ENCODE measurements at places on chromosomes 2 and 18.

- no peak overlapping the region for H3K27ac ChIP-seq
- no peaks in the 10 kb centered on the region for H3K27me3 ChIP-seq
- no peaks in the 10 kb centered on the region for H3K36me3 ChIP-seq
- no peak overlapping the region for H3K4me3 ChIP-seq
- no peak for DNase-seq
Measured at GRCh38 chr2:144560251-144560650, 40.3 kb upstream of the ZEB2 start.

DNA sequence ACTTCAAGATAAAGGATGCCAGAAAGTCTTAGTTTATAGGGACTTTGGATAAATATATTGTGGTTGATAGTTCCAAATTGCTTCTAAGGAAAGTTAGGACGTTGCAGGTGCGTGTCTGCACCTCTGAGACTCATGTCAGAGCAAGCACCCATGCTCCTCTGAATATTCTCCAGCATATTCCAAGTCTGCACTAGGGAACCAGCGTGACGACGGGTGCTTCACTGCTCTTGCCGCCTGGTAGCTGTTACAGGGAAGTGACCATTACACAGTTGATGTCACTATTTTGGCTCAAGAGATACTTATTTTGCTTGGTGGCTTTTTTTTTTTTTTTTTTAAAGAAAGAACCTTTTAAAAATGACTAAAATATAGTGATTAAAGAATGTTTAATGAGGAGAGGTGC is 35.6 kb downstream of the GATA6 start:
- no peak overlapping the region for H3K4me3 ChIP-seq
- DNase-seq, result no peak
- no peak overlapping the region for H3K27ac ChIP-seq
- H3K4me1 ChIP-seq, result no peaks in the 10 kb centered on the region
- no peaks in the 10 kb centered on the region for H3K36me3 ChIP-seq

DNA sequence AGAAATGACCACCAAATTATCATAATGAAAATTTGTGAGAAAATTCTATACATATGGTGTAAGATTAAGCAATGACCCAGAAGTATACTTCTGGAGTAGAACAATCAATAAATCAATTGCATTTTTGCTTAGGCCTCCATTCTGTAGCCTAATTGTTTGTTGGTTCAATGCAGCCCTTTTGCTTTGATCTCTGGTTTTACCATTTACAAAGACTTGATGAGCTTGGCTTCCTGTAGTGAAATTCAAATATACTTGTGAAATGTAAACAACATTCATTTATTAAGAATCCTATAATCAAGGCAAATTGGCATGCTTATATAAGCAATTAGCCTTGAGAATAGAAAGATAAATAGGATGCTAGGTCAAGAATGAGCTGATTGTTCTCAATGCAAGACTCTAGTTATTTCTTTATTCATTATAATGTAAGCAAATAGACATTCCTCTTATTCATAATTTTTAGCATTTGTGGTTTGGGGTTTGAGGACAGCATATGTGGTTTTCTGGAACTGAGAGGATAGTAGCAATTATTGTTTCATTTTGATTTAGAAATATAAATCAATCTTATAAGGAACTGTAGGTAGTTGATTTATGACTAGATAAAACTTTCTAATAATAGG is 9.7 kb downstream of the FMNL2 start:
- no peaks in the 10 kb centered on the region for H3K4me1 ChIP-seq
- no peaks in the 10 kb centered on the region for H3K27me3 ChIP-seq

DNA sequence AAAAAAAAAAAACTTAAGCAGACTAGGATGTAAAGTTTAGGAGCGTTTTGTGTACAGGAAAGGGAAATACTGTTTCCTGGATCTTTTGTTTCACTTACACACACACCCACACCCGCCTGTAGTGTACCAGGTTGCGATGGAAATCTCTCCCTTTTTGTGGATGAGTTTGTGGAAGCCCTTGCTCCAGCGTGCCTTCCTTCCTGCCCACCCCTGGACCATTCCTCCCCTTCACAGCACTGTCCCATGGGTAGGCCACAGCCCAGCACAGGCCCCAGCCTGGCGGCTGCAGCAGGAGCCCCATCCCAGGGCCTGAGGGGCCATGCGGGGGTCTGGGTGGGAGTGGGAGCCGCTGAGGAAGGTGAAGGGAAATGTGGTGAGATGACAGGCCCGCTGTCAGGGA is 15.1 kb downstream of the MALL start:
- no peak overlapping the region for H3K4me3 ChIP-seq
- H3K4me1 ChIP-seq, result peaks cover 1% of the 10 kb centered on the region
- no peak overlapping the region for H3K27ac ChIP-seq
- no peaks in the 10 kb centered on the region for H3K36me3 ChIP-seq
- DNase-seq, result no peak

DNA sequence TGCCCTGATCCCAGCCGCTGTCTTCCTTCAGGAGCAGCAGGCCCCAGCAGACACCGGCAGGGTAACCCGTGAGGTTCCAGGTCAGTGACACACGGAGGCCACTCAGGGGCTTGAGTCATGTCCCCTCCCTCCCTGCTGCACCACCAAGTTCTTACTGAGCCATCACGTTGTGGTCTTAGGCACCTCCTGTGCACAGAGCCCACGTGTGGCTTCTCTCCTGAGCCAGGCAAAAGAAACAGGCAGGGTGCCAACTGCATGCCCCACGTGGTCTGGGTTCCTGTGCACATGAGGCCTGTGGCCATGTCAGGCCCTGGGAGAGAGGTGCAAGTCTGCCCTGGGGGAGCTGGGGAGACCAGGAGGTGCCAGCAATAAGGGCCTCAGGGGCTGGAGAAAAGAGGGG is 264.8 kb downstream of the KLHL29 start:
- DNase-seq, result no peak
- no peak overlapping the region for H3K4me3 ChIP-seq

DNA sequence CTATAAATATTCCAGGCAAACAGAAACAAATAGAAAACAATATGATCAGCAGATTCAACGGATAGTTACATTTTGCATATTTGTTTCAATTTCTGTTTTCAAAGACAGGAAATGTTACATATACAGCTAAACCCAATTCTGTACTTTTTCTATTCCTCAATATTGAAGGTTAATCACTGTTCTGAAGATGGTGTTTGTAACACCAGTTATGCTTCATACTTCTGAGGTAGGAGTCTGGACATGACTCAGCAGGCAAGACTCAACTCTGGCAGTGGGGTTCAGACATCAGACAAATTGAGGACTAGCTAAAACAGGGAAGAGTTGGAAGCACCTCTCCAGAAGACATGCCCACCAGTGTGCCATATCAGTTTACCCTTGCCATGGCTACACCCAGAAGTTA is 16.6 kb downstream of the SERPINB13 start:
- no peaks in the 10 kb centered on the region for H3K27me3 ChIP-seq
- no peak overlapping the region for H3K27ac ChIP-seq
- no peak for DNase-seq
- no peaks in the 10 kb centered on the region for H3K36me3 ChIP-seq

GRCh38 chr2:227117027-227117426 is 47.0 kb downstream of the COL4A4 start:
- H3K27ac ChIP-seq, result no peak overlapping the region
- H3K36me3 ChIP-seq, result no peaks in the 10 kb centered on the region
- H3K4me1 ChIP-seq, result no peaks in the 10 kb centered on the region
- H3K27me3 ChIP-seq, result no peaks in the 10 kb centered on the region

DNA sequence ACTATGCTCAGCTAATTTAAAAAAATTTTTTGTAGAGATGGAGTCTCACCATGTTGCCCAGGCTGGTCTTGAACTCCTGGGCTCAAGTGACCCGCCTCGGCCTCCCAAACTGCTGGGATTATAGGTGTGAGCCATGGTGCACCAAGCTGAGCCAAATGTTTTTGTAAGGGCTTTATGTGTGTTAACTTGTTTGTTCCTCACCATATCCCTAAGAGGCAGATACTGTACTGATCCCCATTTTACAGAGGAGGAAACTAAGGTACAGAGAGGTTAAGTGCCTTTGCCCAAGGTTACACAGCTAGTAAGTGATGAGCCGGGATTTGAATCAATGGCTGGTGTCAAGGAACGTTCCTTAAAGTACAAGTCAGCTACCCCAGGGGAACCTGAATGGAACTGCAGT is 85.3 kb upstream of the KLF7 start:
- no peak for DNase-seq
- H3K27ac ChIP-seq, result no peak overlapping the region
- H3K4me1 ChIP-seq, result peaks cover 39% of the 10 kb centered on the region
- no peak overlapping the region for H3K4me3 ChIP-seq
- H3K27me3 ChIP-seq, result no peaks in the 10 kb centered on the region

DNA sequence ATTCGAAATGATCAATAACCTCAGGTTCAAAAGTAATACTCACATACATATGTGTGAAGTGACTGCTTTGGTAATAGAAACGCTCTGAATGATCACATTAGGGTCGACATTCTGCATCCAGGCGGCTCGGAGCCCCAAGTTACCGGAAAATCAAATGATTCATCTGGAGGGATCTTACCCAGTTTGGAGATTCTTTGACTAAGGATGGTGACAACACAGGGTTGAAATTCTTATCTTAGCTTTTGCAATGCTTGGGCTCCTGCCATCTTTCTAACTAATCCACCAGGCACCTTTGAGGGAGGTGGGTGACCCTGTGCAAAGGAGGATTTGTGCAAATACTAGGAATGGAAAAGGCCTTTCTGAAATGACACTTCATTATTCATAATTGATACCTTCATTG is 10.8 kb downstream of the GBX2 start:
- H3K27me3 ChIP-seq, result no peaks in the 10 kb centered on the region
- no peaks in the 10 kb centered on the region for H3K36me3 ChIP-seq
- no peak overlapping the region for H3K27ac ChIP-seq
- DNase-seq, result no peak
- H3K4me3 ChIP-seq, result no peak overlapping the region

DNA sequence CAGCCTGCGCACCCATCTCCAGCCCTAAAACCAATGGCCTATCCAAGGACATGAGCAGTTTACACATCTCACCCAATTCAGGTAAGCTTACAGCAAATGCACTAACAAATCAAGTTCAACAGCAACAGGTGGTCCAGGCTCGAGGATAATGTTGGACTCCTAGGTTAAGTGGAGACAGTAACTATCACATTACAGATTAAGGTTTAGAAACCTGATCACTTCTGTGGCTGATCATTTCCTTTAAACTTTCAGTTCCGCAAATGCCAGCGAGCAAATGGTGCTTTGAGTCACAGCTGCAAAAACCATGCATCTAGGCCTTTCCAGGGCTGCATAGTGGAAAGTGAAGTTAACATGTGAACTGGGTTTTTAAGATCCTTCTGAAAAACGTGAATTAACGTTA is 259.4 kb downstream of the GBX2 start:
- H3K4me3 ChIP-seq, result no peak overlapping the region
- H3K27me3 ChIP-seq, result no peaks in the 10 kb centered on the region
- DNase-seq, result no peak
- peaks cover 43% of the 10 kb centered on the region for H3K36me3 ChIP-seq

DNA sequence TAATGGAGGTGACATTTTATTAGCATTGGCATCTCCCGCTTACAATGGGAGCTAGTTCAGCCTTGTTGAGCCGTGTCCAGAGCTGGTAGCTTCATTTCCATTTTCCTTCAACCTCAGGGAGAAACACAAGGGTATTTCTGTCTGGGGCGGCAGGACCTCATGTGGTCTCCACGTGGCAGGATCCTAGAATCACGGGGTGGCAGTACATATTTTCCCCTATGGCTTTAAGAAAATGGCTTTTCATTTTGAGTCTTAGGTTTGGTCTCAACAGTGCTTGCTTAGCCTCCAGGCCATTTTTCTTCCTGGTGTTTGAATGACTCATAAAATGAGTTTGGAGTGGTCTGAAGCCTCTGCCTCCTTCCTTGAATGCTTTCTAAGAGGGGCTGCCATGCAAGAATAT is 20.3 kb downstream of the CABLES1 start:
- H3K27ac ChIP-seq, result no peak overlapping the region
- no peaks in the 10 kb centered on the region for H3K27me3 ChIP-seq
- no peaks in the 10 kb centered on the region for H3K36me3 ChIP-seq
- peaks cover 8% of the 10 kb centered on the region for H3K4me1 ChIP-seq

DNA sequence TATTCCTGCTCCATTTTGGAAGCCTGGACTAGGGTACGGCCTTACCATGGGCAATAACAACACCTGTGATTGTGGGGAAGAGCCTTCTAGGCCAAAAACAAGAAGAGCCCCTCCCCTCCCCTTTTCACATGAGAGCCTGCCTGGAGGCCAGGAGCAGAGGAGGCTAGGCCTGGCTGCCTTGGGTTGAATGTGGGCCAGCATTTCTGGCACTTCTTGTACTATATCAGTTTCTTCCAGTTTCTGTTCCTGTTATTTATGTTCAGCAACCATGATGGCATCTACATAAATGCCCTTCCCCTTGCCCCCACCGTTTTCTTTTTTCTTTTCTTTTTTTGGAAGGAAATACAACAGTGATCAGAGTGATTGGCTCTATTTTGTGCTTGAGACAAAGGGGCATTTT is 58.4 kb downstream of the KCTD18 start:
- peaks cover 5% of the 10 kb centered on the region for H3K4me1 ChIP-seq
- no peak overlapping the region for H3K4me3 ChIP-seq
- no peak for DNase-seq
- no peak overlapping the region for H3K27ac ChIP-seq

DNA sequence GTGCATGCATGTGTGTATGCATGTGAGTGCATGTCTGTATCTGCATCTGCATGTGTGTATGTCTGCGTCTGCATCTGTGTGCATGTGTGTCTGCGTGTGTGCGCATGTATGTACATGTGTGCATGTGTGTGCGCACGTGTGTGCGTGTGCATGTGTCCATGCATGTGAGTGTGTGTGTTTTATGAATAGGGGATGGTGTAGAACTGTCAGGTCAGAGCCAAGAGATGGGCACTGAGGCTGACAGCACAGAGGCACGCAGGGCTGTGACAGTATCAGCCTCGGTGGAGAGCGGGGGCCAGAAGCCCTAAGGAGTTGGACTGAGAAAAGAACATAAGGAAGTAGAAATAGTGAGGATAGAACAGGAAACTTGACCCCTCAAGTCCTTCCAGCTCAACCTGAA is 494.0 kb upstream of the MYT1L start:
- no peaks in the 10 kb centered on the region for H3K36me3 ChIP-seq
- H3K27me3 ChIP-seq, result no peaks in the 10 kb centered on the region
- H3K27ac ChIP-seq, result no peak overlapping the region
- H3K4me1 ChIP-seq, result peaks cover 1% of the 10 kb centered on the region
- peak overlapping the region; percentile 12 for H3K4me3 ChIP-seq

DNA sequence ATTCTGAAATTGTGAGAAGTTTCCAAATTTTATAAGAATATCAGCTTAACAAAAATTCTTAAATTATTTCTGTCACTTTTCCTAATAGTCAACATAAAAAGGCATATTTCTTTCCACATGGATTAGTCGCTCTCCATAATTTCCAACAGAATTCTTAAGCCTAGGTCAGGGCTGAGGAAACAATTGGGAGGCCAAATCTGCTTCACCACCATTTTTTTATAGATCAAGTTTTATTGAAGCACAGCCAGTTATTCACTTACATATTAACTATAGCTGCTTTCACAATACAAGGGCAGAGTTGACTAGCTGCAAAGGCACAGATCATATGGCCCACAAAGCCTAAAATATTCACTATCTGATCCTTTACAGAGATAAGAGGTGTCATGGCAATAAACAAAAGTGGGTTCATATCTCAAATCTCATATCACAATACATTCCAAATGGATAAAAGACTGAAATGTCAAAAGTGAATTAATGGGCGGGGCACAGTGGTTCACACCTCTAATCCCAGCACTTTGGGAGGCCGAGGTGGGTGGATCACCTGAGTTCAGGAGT is 18.7 kb downstream of the MEMO1 start:
- no peaks in the 10 kb centered on the region for H3K27me3 ChIP-seq
- no peak overlapping the region for H3K4me3 ChIP-seq
- DNase-seq, result no peak

Measured in neuronal stem cell (in vitro differentiated cells).